Heart left ventricle (tissue), 16 donors: ENCODE measurements at places on chromosomes 6 and 20. TPM values are rescaled to one million over a fixed set of nuclear protein-coding genes. Genes with fewer than 3 reads are reported as not detected.
A peak's percentile ranks its signal among the peaks of the same experiment; 100 is the strongest.

GRCh38 chr20:24321973-24322372 lies 147.5 kb upstream of the SYNDIG1 start:
- DNase-seq: no peak
- H3K27me3 ChIP-seq: no peaks in the 10 kb centered on the region
- no peaks in the 10 kb centered on the region for H3K4me1 ChIP-seq
- H3K27ac ChIP-seq: no peak overlapping the region
- H3K36me3 ChIP-seq: no peaks in the 10 kb centered on the region

DNA sequence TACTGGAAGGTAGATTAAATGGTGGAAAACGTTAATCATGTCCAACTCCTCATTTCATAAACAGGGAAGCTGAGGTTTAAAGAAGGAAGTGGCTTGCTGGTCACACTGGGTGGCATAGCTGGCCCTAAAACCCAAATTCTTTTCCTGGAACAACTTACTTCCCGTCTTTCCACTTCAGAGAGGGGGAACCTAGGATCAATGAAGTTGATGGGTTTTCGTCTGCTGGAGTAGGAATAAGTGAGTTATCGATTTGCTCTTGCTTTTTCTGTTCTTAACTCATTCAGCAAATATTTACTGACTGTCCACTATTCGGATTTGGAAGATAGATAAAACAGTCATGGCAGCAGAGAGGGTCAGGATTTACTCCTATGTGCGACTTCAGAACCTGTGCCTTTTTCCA lies 1.2 kb upstream of the SYS1 start:
- peaks cover 10% of the 10 kb centered on the region for H3K36me3 ChIP-seq
- no peak overlapping the region for H3K4me3 ChIP-seq
- no peaks in the 10 kb centered on the region for H3K27me3 ChIP-seq
- no peak for DNase-seq
- peak overlapping the region; percentile 94 for H3K27ac ChIP-seq
- H3K4me1 ChIP-seq: peaks cover 5% of the 10 kb centered on the region

- H3K27ac ChIP-seq: peak overlapping the region; percentile 35
- no peaks in the 10 kb centered on the region for H3K27me3 ChIP-seq
- H3K4me3 ChIP-seq: no peak overlapping the region
Measured at GRCh38 chr6:35089935-35090505, 51.1 kb downstream of the TCP11 start.

GRCh38 chr6:170098428-170099170 lies 192.3 kb downstream of the DLL1 start:
- no peak overlapping the region for H3K27ac ChIP-seq
- peak; percentile 13 for DNase-seq
- no peaks in the 10 kb centered on the region for H3K27me3 ChIP-seq

GRCh38 chr20:61254881-61255626 lies 3.0 kb downstream of the CDH4 start:
- H3K27me3 ChIP-seq: peaks cover 43% of the 10 kb centered on the region
- no peak overlapping the region for H3K4me3 ChIP-seq
- peaks cover 8% of the 10 kb centered on the region for H3K4me1 ChIP-seq
- no peaks in the 10 kb centered on the region for H3K36me3 ChIP-seq

DNA sequence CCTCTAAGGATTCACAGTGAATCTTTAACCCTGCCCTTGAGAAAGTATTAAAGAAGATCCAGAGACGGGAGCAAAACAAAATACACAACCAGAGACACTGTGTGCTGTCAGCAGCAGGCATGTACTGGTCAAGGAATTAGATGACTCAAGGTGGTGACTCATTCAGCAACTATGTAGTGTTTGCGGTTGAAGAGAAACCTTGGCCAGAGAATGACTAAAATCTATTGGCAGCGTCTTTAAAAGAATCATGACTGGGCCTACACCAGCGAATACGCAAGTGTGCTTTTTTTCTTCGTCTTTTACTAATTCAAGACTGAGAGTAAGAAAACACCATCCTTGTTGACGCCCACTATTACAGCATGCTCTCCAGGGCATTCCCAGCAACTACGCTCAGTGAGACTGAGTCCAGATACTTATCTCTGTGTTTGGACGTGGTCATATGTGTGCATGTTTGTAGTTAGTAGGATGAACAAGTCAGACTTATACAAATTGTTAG lies 72.4 kb upstream of the BACH2 start:
- DNase-seq: peak; percentile 71
- peak overlapping the region; percentile 25 for H3K27ac ChIP-seq
- no peaks in the 10 kb centered on the region for H3K27me3 ChIP-seq
- H3K4me1 ChIP-seq: peaks cover 6% of the 10 kb centered on the region

DNA sequence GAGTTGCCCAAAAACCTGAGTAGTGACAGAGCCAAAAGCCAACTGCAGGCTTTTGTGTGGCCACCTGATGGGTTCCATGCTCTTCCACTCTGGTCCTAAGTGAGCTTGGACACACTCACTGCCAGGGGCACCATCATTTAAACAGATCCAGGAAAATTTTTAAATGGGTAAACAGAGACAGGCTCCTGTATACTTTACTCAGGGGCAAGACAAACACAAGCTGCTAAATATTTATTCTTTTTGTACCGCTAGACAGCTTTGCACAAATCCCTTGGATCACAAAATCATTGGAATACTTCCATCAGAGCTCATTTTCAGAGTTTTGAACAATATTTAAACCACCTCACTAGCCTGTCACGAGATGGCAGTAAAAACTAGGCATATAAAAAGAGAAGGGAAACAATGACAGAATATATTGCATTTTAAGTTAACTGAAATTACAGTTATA lies 31.4 kb downstream of the GCLC start:
- H3K4me3 ChIP-seq: no peak overlapping the region
- peaks cover 81% of the 10 kb centered on the region for H3K36me3 ChIP-seq
- H3K27me3 ChIP-seq: no peaks in the 10 kb centered on the region
- DNase-seq: no peak
- no peak overlapping the region for H3K27ac ChIP-seq
- no peaks in the 10 kb centered on the region for H3K4me1 ChIP-seq

- DNase-seq: no peak
- no peaks in the 10 kb centered on the region for H3K27me3 ChIP-seq
- H3K4me3 ChIP-seq: no peak overlapping the region
- H3K27ac ChIP-seq: peak overlapping the region; percentile 55
- no peaks in the 10 kb centered on the region for H3K36me3 ChIP-seq
Measured at GRCh38 chr6:25312703-25313102, 33.5 kb downstream of the CARMIL1 start.

DNA sequence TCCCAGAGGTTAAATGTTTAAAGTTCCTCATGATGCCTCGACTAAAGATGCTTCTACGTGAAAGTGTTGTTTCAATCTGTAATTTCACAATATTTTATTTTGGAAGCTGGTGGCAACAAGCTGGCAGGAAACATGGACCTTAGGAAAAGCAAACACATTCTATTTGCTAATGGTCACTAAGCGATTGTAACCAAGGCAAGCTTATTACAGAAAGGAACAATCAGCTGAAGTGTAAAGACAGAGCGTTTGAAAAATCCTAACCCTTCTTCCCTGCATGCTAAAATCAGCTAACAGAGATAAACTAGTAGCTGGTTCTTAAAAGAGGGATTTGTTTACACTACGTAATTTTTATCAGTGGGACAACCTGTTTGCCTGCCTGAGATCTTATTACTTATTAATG lies 50.0 kb downstream of the IL20RA start:
- H3K27ac ChIP-seq: no peak overlapping the region
- H3K4me1 ChIP-seq: no peaks in the 10 kb centered on the region
- H3K4me3 ChIP-seq: no peak overlapping the region
- no peak for DNase-seq
- no peaks in the 10 kb centered on the region for H3K27me3 ChIP-seq

DNA sequence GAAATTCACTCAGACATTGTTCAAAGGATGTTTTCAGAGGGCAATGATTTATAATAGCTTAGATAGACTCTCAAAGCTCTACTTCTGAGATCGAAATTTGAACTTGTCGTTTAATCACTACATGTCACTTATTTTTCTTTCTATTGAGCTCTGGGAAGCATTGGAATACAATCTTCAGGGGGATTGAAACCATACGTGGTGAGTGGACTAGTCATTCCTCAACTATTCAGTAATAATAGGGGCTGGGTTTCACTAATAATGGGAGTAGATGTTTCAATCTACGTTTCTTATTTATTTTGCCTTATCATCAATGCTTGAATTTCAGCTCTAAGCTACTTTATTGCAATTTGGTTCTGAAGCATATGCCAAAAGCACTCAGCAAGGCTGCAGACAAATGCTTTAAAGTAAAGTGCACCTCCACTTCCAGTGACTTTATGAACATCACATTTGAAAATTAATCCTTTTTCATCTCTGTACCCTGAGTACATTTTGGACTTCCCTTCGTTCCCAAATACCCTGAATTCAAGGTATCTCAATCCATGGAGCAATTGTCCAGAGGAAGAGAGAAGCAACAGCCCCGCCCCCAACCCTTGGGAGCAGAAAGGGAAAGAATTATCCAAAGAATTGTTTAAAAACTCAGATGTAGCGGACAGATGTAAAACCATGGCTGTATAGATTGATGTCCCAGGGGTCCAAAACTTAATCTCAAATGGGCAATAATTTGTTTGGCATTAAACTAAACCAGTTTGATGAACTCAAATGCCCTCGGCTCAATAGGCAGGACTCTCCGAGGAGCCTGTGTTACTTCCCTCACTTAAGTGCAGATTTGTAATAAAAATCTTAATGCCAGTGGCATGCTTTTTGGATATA lies 68.1 kb downstream of the HFE start:
- peak overlapping the region; percentile 95 for H3K27ac ChIP-seq
- no peaks in the 10 kb centered on the region for H3K36me3 ChIP-seq
- DNase-seq: peak; percentile 53
- no peaks in the 10 kb centered on the region for H3K27me3 ChIP-seq
- H3K4me1 ChIP-seq: no peaks in the 10 kb centered on the region

GRCh38 chr6:106360989-106361430 lies 493 bp downstream of the CRYBG1 start:
- H3K27ac ChIP-seq: no peak overlapping the region
- H3K4me1 ChIP-seq: peaks cover 14% of the 10 kb centered on the region
- H3K27me3 ChIP-seq: peaks cover 29% of the 10 kb centered on the region

DNA sequence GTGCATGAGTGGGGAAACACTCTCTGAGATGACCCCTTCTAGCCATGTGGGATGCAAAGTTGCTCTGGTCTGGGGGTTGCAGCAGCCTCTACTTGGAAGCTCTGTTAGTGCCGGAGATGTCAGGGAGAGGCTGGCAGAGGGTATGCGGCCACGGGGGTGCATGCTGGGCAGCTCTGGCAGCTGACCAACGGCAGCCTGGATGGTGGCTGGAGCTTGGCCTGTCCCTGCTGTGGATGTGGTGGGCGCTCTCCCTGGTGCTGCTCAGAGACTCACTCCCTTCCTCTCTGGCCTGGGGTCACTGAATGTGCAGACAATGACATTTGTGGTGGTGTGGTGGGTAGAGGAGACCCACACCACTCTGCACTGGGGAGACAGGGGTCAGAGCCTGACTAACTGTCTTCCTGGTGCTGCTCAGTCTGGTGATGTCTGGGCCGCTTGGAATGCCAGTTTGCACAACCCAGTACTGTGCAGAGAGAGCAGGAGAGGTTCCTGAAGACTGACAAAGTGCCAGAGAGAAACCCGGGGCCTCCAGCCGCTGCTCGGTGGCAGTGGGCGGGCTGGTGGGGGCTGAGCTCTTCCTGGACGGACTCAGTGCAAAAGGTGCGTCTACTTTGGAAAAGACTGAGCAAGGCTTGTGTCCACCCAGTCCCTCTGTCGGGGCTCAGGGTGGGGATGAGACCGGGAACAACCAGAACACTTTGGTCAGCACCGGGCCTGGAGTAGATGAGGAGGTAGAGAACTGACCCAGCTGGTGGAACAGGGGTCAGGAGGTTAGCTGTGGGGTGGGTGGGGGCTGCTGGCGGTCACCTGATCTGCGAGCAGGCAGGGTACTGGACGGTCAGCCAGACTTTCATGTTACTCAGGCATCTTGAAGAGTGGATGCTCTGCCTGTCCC lies 2.7 kb downstream of the MYT1 start:
- no peak overlapping the region for H3K27ac ChIP-seq
- H3K4me1 ChIP-seq: no peaks in the 10 kb centered on the region
- H3K36me3 ChIP-seq: no peaks in the 10 kb centered on the region
- no peak for DNase-seq
- H3K4me3 ChIP-seq: no peak overlapping the region

DNA sequence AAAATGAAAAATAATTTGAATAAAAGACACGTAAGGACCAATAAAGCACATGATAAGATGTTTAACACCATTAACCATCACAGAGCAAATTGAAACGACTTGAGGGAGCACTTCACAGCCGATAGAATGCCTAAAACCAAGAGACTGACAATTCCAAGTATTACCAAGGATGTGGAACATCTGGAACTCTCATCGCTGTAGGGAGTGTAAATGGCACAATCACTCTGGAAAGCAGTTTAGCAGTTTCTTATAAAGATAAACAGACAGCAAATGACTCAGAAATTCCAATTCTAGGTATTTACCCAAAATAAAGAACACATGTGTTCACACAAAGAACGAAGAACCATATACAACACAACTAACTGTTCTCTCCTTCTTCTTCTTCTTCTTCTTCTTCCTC lies 8.5 kb upstream of the UBD start:
- H3K4me3 ChIP-seq: no peak overlapping the region
- no peaks in the 10 kb centered on the region for H3K27me3 ChIP-seq
- H3K27ac ChIP-seq: no peak overlapping the region
- H3K36me3 ChIP-seq: no peaks in the 10 kb centered on the region
- H3K4me1 ChIP-seq: no peaks in the 10 kb centered on the region

DNA sequence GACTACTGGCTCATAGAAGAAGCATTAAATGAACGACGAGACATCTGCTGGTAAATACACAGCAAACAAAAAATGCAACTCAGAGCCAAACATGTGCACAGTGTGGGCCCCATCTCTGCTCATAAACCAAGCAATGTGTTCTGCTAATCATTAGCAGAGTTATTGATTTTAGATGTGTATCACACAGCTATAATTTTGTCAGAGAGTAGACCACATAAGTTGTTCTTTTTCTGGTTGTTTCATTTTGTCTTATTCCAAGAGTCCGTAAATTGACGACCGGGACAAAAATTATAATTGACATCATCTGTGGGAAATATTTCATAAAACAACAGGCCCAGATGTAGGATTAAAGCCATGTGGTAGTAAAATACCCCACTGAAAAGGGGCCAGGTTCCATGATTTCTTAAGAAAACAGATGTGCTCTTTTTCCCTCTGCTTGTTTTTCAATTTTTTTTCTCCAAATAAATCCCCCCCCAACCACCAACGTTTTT lies 423.6 kb downstream of the HAO1 start:
- H3K4me1 ChIP-seq: no peaks in the 10 kb centered on the region
- H3K27ac ChIP-seq: no peak overlapping the region
- no peak overlapping the region for H3K4me3 ChIP-seq
- no peaks in the 10 kb centered on the region for H3K27me3 ChIP-seq
- DNase-seq: no peak

GRCh38 chr6:148700741-148701311 lies 46.0 kb upstream of the UST start:
- no peak overlapping the region for H3K4me3 ChIP-seq
- H3K27ac ChIP-seq: peak overlapping the region; percentile 31
- no peak for DNase-seq
- no peaks in the 10 kb centered on the region for H3K4me1 ChIP-seq

The TP53TG5 gene
- total RNA-seq: not detected

The SPATA25 gene
- 2.9 TPM for total RNA-seq

The SYTL3 gene
- total RNA-seq: 6.4 TPM

The TRIM15 gene
- not detected for total RNA-seq

The SMPD2 gene
- 4.1 TPM for total RNA-seq

The TFAP2C gene
- 0.31 TPM for total RNA-seq

The GLP1R gene
- total RNA-seq: 5.7 TPM

The TCP11 gene
- total RNA-seq: not detected

The TNXB gene
- 17.8 TPM for total RNA-seq

The ACOT8 gene
- total RNA-seq: 26.1 TPM

The EDN3 gene
- total RNA-seq: not detected
